Kidney (tissue), 22 donors: ENCODE measurements at places on chromosomes 3 and 15. TPM values are rescaled to one million over a fixed set of nuclear protein-coding genes. Genes with fewer than 3 reads are reported as not detected.

The RASL12 gene
- polyA plus RNA-seq: 6.7 TPM

The CD200 gene
- polyA plus RNA-seq: 8.5 TPM

The PLA2G4D gene
- polyA plus RNA-seq: not detected

The USP13 gene
- 3.0 TPM for polyA plus RNA-seq

The U2SURP gene
- 23.0 TPM for polyA plus RNA-seq

The AP3B2 gene
- 1.8 TPM for polyA plus RNA-seq

The EFCC1 gene
- polyA plus RNA-seq: 2.4 TPM

The MLF1 gene
- polyA plus RNA-seq: 30.0 TPM

The ACOX2 gene
- polyA plus RNA-seq: 85.5 TPM

The ABHD2 gene
- polyA plus RNA-seq: 13.3 TPM

The SAXO2 gene
- polyA plus RNA-seq: 5.1 TPM

The STRC gene
- 0.22 TPM for polyA plus RNA-seq

The TTLL3 gene
- polyA plus RNA-seq: 27.5 TPM

The P3H2 gene
- polyA plus RNA-seq: 57.2 TPM

The RTP1 gene
- not detected for polyA plus RNA-seq

The LSM3 gene
- polyA plus RNA-seq: 30.2 TPM

The CEMIP gene
- polyA plus RNA-seq: 0.11 TPM

The GOLGA8T gene
- polyA plus RNA-seq: 0.28 TPM

The ROBO2 gene
- 1.6 TPM for polyA plus RNA-seq

The IQCH gene
- polyA plus RNA-seq: 3.2 TPM

The FGF7 gene
- 3.8 TPM for polyA plus RNA-seq

The RTP4 gene
- polyA plus RNA-seq: 5.4 TPM

The CAND2 gene
- 3.9 TPM for polyA plus RNA-seq

The ST6GAL1 gene
- polyA plus RNA-seq: 62.6 TPM

The DNAH1 gene
- 1.7 TPM for polyA plus RNA-seq

The ZMYND10 gene
- 10.0 TPM for polyA plus RNA-seq

The CPEB1 gene
- polyA plus RNA-seq: 1.6 TPM

The ZNF385D gene
- polyA plus RNA-seq: 1.4 TPM

The SLC22A13 gene
- polyA plus RNA-seq: 9.9 TPM

The REC114 gene
- not detected for polyA plus RNA-seq

The POMGNT2 gene
- 16.0 TPM for polyA plus RNA-seq

The INKA1 gene
- polyA plus RNA-seq: 9.1 TPM

The SLC2A2 gene
- polyA plus RNA-seq: 31.0 TPM

The GNAI2 gene
- polyA plus RNA-seq: 141 TPM

The LRTM1 gene
- polyA plus RNA-seq: not detected

The CCR3 gene
- polyA plus RNA-seq: not detected

The SKOR1 gene
- polyA plus RNA-seq: 0.22 TPM

The SNX33 gene
- polyA plus RNA-seq: 14.2 TPM

The ZKSCAN7 gene
- polyA plus RNA-seq: 2.2 TPM

The KCNH8 gene
- not detected for polyA plus RNA-seq

The ATP10A gene
- polyA plus RNA-seq: 4.0 TPM

The NEO1 gene
- 12.4 TPM for polyA plus RNA-seq

The SLC51A gene
- polyA plus RNA-seq: 6.5 TPM

The SNX22 gene
- polyA plus RNA-seq: 1.1 TPM

The ISG20 gene
- 7.3 TPM for polyA plus RNA-seq

The ADPRH gene
- 5.2 TPM for polyA plus RNA-seq

The KY gene
- 0.69 TPM for polyA plus RNA-seq
